Activated B cell treated with CpG ODN at 0.5 μM for 24 hours (primary cell): ENCODE measurements at places on chromosomes 12 and 14. TPM values are rescaled to one million over a fixed set of nuclear protein-coding genes. Genes with fewer than 3 reads are reported as not detected.

DNA sequence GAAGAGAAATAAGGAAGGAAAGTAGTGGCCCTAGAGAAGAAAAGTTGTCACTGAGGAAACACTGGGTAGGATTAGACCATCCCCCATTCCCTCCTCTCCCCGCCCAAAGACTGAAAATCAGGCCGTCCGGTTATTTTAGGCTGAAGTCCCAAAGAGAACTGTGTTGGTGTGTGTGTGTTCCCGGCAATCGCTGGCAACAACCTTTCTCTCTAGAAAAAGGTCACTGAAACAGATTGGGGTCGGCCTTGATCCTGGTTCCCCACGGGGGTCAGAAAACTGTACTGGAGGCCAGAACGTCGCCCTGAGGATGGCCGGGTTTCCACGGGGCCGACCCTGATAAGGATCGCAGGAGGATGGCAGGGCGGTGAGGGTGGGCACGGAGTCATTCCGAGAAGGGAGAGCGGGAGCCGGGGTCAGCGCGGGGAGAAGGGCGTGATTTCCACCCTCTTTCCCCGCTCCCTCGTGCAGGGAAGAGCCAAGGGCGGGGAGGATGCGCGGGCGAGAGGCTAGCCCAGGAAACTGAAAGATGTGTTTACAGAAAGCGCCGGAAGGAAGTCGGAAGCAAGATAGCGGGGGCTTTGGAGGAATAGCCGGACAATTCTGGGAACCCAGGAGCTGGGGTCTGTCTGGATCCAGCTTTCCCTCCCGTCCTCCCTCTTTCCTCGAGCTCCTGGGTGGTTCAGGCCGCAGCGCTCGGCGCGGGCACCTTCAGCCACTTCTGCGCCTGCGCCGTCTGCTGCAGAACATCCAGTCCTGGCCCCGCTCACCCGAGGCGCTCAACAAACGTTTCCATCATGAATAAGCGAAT, 25.3 kb upstream of the SPTLC2 start:
- H3K27ac ChIP-seq = peak overlapping the region; percentile 93
- H3K4me3 ChIP-seq = peak overlapping the region; percentile 95
- peaks cover 5% of the 10 kb centered on the region for H3K36me3 ChIP-seq
- peak; percentile 61 for DNase-seq
- peaks cover 16% of the 10 kb centered on the region for H3K4me1 ChIP-seq

DNA sequence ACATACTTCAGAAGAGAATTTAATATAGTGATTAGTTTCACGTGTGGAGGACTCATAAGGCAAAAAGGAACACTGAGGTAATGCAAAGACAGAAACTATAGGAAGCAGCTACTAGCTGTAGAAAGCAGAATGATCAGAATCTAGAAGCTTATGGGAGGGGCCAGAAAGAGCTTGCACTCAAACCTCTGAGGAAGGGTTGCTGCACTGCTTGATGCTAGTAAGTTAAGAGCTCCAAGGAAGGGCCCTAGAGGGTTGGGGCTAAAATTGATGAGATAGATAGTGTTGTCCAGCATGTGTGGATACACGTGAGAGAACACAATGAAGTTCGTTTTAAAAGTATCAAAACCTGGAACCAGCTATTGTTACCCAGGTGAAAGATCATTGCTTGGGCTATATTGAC, 311.1 kb downstream of the SLC6A15 start:
- no peaks in the 10 kb centered on the region for H3K36me3 ChIP-seq
- no peaks in the 10 kb centered on the region for H3K4me1 ChIP-seq
- DNase-seq = no peak

DNA sequence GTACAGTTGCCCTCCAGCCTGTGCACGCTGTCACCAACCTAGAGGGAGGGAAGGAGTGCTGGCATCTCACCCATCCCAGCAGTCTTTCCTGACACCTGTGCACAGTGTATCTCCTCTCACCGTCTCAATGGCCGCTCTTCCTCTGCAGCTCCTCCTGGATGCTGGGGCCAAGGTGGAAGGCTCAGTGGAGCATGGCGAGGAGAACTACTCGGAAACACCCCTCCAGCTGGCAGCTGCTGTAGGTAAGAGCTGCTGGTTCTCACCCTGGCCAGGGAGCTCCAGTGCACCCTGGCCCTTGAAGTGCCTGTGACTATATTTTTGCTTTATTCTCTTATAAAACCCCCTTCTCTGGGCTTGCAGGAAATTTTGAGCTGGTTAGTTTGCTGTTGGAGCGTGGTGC, 68.7 kb upstream of the PWP1 start:
- H3K27ac ChIP-seq = no peak overlapping the region
- no peak overlapping the region for H3K4me3 ChIP-seq
- H3K27me3 ChIP-seq = peaks cover 13% of the 10 kb centered on the region
- H3K4me1 ChIP-seq = no peaks in the 10 kb centered on the region
- no peak for DNase-seq

GRCh38 chr14:90299408-90299807, 32.3 kb downstream of the NRDE2 start:
- no peaks in the 10 kb centered on the region for H3K27me3 ChIP-seq
- no peak overlapping the region for H3K4me3 ChIP-seq
- peaks cover 6% of the 10 kb centered on the region for H3K4me1 ChIP-seq

DNA sequence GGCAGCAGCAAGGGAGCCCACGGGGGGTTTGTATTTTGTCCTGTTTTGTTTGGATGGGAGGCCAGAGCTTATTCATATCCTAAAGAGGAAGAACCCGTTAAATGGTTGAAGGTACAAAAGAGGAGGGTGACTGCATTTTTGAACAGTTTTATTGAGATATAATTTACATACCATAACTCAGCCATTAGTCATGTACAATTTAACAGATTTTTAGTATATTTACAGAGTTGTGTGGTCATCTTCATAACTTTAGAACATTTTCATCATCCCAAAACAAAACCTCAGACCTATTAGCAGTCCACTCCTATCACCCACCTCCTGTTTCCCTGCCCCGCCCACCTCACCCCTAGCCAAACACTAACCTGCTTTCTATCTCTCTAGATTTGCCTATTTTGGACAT, 12.6 kb downstream of the NRDE2 start:
- no peak for DNase-seq
- H3K27me3 ChIP-seq = no peaks in the 10 kb centered on the region
- H3K27ac ChIP-seq = no peak overlapping the region
- H3K4me1 ChIP-seq = peaks cover 6% of the 10 kb centered on the region
- H3K4me3 ChIP-seq = no peak overlapping the region

DNA sequence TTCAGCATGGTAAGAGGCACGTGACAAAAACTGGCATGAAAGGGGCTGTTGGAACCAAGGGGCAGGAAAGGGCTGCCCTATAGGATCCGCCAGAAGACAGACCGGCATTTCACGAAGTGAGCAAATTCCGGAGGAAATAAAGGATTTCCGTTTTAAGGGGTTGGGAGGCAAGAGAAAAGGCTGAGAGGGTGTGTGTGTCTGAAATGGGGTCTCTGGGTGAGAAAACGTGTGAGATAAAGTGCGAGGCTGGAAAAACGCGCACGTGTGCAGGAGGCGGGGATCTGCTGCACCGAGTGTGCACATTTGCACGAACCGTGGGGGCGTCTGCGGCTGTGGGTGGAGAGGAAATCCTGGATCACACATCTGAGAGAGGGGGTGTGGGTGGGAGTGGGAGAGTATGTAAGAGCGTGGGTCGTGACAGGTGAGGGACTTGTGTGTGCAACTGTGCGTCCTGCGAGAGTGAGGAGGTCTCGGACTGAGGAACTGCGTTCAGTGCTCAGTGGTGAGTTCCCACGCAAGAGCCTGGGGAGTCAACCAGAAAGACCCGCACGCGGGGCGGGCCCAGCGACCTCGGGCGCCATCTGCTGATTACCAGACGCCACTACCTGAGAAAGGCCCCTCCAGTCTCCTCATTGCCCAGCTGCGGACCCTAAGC, 37.0 kb upstream of the P2RX7 start:
- peaks cover 29% of the 10 kb centered on the region for H3K4me1 ChIP-seq
- no peaks in the 10 kb centered on the region for H3K36me3 ChIP-seq
- H3K27me3 ChIP-seq = peaks cover 8% of the 10 kb centered on the region
- H3K27ac ChIP-seq = no peak overlapping the region
- peak; percentile 72 for DNase-seq

DNA sequence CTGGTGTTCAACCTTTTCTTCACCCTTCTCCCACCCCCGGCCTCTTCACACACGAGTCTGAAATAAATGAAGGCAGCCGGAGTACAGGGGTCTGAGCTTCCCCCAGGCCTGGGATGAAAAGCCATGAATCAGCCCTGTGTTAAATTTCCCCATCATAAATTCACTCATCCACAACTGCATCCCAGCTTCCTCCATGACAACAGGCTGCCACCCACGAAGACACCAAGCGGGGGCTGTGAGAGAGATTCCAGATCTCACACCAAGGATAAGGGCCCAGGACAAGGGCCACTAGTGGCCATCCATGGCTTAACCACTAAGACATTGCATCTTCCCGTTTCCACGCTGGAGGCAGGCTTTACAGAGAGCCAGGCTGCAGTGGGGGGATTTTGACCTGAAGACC, 93.9 kb upstream of the NCOR2 start:
- peaks cover 6% of the 10 kb centered on the region for H3K27me3 ChIP-seq
- no peak overlapping the region for H3K4me3 ChIP-seq
- H3K36me3 ChIP-seq = no peaks in the 10 kb centered on the region
- H3K4me1 ChIP-seq = no peaks in the 10 kb centered on the region
- no peak overlapping the region for H3K27ac ChIP-seq

DNA sequence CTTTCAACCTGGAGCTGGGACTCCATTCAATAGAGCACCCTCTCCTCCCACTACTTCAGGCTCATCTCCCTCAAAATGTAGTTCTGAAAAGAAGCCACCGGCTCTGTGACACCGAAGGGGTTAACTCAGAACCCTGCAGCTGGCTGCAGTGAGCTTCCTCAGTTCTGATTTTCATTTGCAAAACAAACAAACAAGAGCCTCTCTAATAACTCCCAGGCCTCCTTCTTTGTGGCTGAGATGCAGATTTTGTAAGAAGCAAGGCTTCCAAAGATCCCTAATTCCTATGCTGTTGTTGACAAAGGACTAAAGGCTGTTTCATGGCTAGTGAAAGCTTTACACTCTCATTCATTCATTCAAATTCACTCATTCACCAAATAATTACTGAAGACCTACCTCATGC, 333.4 kb upstream of the TBX3 start:
- no peaks in the 10 kb centered on the region for H3K4me1 ChIP-seq
- no peaks in the 10 kb centered on the region for H3K27me3 ChIP-seq
- no peaks in the 10 kb centered on the region for H3K36me3 ChIP-seq
- no peak overlapping the region for H3K27ac ChIP-seq
- DNase-seq = no peak
- H3K4me3 ChIP-seq = no peak overlapping the region

DNA sequence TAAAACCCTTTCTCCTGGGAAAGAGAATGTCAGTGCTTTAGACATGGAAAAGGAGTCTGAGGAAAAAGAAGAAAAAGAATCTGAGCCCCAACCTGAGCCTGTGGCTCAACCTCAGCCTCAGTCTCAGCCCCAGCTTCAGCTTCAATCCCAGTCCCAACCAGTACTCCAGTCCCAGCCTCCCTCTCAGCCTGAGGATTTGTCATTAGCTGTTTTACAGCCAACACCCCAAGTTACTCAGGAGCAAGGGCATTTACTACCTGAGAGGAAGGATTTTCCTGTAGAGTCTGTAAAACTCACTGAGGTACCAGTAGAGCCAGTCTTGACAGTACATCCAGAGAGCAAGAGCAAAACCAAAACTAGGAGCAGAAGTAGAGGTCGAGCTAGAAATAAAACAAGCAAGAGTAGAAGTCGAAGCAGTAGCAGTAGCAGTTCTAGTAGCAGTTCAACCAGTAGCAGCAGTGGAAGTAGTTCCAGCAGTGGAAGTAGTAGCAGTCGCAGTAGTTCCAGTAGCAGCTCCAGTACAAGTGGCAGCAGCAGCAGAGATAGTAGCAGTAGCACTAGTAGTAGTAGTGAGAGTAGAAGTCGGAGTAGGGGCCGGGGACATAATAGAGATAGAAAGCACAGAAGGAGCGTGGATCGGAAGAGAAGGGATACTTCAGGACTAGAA, 6.1 kb downstream of the PNN start:
- no peak overlapping the region for H3K4me3 ChIP-seq
- no peak for DNase-seq
- H3K4me1 ChIP-seq = peaks cover 16% of the 10 kb centered on the region

DNA sequence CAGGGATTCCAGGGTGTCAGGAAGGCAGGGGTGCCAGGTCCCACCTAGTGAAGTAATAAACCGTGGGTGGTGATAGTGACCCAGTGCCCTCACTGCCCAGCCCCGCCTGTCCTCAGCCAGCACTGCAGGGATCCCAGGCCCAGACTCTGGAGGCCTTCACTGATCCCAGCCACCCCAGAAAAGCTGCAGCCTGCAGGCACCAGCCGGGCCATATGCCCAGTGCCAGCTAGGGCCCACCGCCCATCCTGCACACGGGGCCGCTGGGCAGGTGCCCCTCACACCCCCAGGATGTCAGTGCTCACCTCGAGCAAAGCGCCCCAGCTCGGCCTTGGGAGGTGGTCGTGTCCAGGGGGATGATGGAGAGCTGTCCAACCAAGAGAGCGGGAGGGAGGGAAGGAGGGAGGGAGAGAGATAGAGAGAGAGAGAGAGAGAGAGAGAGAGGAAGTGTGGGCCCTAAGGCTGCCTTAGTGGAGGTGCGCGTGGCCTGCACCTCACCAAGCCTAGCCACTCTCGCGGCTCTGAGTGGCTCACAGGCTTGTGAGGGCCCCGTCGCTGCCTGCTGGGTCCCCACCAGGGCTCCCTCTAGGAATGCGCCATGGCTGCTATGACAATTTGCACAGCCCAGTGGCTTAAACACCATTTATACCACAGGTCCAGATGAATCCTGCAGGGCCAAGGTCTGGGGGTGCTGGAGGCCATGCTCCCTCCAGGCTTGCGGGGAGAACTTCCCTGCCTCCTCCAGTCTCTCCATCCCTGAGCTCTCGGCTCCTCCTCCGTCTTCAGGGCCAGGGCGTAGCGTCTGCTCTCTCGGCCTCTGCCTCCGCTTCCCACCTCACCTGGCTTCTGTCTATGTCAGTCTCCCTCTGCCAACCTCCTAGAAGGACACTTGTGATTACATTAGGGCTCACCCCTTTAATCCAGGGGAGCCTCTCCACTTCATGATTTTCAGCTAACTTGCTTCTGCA, 401.0 kb downstream of the TMEM121 start:
- peak overlapping the region; percentile 75 for H3K27ac ChIP-seq
- no peak overlapping the region for H3K4me3 ChIP-seq
- no peak for DNase-seq
- no peaks in the 10 kb centered on the region for H3K27me3 ChIP-seq
- H3K36me3 ChIP-seq = peaks cover 23% of the 10 kb centered on the region

GRCh38 chr12:123836292-123836691, 74.2 kb downstream of the DNAH10 start:
- no peak overlapping the region for H3K27ac ChIP-seq
- H3K27me3 ChIP-seq = no peaks in the 10 kb centered on the region
- H3K4me1 ChIP-seq = no peaks in the 10 kb centered on the region
- no peak overlapping the region for H3K4me3 ChIP-seq
- DNase-seq = no peak
- H3K36me3 ChIP-seq = peaks cover 3% of the 10 kb centered on the region

DNA sequence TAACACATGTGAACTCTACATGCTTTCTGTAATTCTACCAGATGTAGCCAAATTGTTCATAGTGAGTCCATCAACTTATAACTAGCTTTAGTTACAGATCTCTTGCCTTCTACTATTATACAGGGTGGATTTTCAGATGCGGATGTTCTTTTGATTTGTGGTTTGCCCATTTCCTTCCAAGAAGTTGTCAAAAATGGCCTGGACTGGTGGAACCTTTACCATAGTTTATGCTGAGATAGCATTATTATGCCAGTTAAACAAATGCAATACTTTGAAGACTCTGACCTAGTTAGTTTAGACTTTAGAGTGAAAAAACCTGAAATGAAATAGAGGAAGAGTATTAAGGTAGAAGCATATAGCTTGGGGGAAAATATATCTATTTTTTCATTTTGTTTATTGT, 27.4 kb upstream of the CFL2 start:
- no peak for DNase-seq
- no peak overlapping the region for H3K27ac ChIP-seq
- H3K4me3 ChIP-seq = no peak overlapping the region
- H3K27me3 ChIP-seq = no peaks in the 10 kb centered on the region
- peaks cover 9% of the 10 kb centered on the region for H3K4me1 ChIP-seq

The SYCP3 gene
- 0.17 and 0.49 TPM in 2 replicates for total RNA-seq

The KCNK13 gene
- total RNA-seq = not detected in 2 replicates
